ENCODE measurements at places on chromosomes 4 and X. TPM values are rescaled to one million over a fixed set of nuclear protein-coding genes. Genes with fewer than 3 reads are reported as not detected.

DNA sequence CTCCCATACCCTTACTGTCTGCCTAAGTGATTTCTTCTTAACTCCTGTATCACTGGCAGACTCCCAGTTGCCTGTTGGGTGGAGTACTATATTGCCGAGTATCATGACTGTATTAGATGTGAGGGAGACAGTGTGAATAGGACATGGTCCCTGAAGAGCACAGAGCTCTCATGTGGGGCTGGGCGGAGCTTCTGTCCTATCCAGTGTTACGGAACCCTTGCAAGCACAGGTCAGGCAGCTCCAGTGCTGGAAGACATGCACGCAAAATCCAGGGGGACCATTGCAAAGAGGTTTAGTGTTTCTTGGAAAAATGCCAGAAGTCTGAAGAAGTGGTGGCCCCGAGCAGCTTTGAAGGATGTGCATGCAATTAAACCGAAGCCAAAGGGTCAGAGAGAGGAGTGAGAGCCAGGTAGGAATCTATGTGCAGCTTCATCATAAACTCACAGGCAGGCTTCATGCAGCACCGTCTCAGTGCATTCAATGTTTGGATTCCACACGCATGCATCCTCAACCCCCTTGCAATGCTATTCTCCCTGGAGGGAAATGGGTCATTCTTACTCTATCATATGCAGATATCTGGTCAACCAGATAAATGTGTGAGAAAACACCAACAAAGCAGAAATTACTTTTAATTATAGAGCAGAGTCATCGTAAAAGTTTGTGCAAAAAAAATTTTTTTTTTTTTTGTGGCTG, 49.7 kb upstream of the DHRSX start:
- no peaks in the 10 kb centered on the region for H3K27me3 ChIP-seq
- H3K4me1 ChIP-seq = no peaks in the 10 kb centered on the region
- no peak for DNase-seq
- no peak overlapping the region for H3K4me3 ChIP-seq

The TMEM185A gene
- total RNA-seq = 4.6 TPM

DNA sequence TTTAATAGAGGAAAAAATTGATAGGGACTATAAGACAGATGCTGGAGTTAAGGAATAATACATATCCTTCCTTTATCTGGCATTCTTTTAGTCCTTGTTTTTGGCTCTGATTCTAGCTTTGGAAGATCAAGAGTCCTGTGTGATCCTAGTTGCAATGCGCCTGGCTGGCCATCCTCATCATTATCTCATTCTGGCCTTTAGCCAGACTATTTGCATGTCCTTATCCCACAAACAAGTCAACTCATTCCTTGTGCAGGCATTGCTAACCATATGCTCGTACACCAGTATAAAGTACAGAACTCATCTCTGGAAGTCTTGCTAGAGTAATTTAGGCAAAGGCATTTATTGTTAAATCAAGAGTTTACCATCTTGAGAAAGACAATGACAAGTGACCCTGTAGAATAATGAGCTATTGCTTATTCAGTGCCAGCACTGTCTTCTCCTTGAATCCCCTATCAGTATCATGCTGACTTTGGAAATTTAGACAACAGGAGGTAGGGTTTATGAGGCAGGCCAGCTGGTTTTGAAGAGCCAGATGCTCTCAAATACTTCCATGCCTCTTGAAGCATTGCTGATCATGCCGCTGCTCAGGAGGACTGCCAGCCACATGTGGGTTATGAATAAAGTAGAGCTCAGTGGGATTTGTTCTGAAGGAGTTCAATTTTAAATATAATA, 1730.3 kb upstream of the TENM3 start:
- no peaks in the 10 kb centered on the region for H3K36me3 ChIP-seq
- no peaks in the 10 kb centered on the region for H3K27me3 ChIP-seq
- H3K27ac ChIP-seq = no peak overlapping the region
- H3K4me1 ChIP-seq = no peaks in the 10 kb centered on the region
- no peak for DNase-seq

The OPHN1 gene
- 2.8 TPM for total RNA-seq

The SOX3 gene
- total RNA-seq = not detected

DNA sequence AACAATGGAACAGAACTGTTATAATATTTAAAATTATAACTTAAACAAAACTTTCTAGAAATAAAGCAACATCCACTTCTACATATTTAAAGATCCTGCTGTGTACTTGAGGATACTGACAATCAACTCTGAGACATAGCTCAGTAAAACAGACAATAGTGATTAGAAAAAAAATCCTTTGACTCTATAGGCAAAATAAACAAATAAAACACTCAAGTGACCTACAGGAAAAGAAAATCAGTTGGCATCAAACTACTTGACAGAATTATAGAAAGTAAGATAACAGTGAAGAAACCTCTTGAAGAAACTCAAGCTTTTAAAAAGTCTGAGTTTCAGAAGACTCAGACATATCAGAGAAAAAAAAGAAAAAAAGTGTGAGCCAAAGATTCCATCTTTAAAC, 55.9 kb upstream of the THOC2 start:
- H3K36me3 ChIP-seq = no peaks in the 10 kb centered on the region
- DNase-seq = no peak
- no peaks in the 10 kb centered on the region for H3K27me3 ChIP-seq
- no peak overlapping the region for H3K4me3 ChIP-seq
- no peak overlapping the region for H3K27ac ChIP-seq

The GPRIN3 gene
- total RNA-seq = 21.4 TPM

GRCh38 chrX:39309721-39310152, 508.5 kb downstream of the MID1IP1 start:
- no peak overlapping the region for H3K4me3 ChIP-seq
- DNase-seq = no peak
- no peaks in the 10 kb centered on the region for H3K36me3 ChIP-seq
- H3K27me3 ChIP-seq = no peaks in the 10 kb centered on the region

DNA sequence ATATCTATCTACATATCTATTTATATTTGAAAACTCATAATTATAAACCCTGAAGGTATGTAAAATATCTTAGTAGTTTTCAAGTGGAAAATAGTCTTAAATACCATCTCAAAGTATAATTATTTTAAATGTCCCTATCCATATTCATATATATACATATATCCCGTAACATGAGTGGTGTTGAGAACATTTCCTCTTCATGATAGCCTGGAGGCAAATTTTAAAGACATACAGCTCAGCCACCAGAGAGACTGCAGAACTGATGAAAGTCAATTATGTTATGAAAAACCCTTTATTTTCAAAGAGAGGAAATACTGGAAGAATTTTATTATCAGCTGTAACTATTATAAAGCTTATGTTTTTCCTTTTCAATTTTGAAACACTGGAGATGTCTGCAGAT, 1806.7 kb upstream of the PCDH7 start:
- no peaks in the 10 kb centered on the region for H3K36me3 ChIP-seq
- no peak overlapping the region for H3K4me3 ChIP-seq
- no peaks in the 10 kb centered on the region for H3K4me1 ChIP-seq
- no peak for DNase-seq
- H3K27ac ChIP-seq = no peak overlapping the region

The WNK3 gene
- 0.27 TPM for total RNA-seq

Measured in transverse colon (tissue), 4 donors.